ENCODE measurements at places on chromosomes 3 and 15.

GRCh38 chr3:19455546-19455945 lies 307.2 kb downstream of the KCNH8 start:
- DNase-seq: no peak

DNA sequence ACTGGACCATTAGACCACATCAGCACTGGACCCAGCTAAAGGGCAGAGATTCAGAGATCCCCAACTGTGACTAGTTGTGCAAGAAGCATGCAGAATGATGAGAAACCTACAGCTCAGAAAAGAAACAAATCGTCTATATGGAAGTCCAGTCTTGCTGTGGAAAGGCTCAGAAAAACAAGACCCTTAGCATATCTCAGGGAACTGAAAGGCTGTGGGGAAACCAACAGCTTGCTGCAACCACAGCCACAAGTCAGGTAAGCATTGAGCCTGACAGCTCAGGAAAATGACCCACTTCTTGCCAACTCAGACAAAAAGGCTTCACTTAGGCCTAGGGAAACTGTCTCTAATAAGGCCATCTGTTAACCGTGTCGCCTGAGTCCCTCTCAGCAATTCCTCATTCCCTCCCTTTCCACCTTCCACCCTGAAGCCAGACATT lies 145.6 kb downstream of the LSAMP start:
- DNase-seq: no peak

DNA sequence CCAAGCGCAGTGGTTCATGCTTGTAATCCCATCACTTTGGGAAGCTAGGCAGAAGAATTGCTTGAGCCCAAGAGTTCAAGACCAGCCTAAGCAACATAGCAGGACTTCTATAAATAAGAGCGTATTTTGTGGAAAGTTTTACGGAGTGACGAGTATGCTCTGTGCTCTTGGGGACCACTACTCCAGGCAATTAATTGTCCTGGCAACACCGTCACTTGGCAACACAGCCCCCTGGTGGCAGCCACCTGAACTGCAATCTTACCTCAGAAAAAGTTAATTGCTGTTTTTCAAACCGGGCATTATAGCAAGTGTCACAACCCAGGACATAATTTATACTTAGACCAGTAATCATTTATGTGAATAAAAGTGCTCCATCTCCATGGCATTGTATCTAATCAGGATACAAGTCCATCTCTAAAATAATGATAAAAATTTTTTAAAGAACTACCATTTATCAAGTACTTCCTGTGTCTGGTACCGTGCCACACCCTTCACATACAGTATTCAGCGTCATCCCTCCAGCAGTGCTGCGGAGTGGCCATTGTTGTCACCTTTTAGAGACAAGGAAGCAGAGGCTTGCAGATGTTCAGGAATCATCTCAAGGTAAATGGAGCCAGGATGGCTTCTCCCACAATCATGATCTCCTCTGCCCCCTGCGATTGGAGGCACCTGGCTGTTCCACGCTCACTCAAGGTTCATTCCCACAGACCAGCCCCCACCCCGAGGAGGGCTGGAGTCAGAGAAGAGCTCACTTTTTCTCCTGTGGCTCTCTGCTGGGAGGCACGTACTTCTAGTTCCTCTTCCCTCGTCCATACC lies 34.5 kb downstream of the PLA2G4D start:
- DNase-seq: peak; percentile 71

GRCh38 chr3:172073262-172073915 lies 34.0 kb downstream of the FNDC3B start:
- no peak for DNase-seq

- no peak for DNase-seq
Observed at GRCh38 chr3:143472731-143473523, 353.4 kb downstream of the CHST2 start.

- no peak for DNase-seq
Observed at GRCh38 chr3:138338244-138338643, 8.6 kb upstream of the NME9 start.

GRCh38 chr3:50241713-50242380 lies 5.8 kb downstream of the GNAI2 start:
- DNase-seq: no peak

DNA sequence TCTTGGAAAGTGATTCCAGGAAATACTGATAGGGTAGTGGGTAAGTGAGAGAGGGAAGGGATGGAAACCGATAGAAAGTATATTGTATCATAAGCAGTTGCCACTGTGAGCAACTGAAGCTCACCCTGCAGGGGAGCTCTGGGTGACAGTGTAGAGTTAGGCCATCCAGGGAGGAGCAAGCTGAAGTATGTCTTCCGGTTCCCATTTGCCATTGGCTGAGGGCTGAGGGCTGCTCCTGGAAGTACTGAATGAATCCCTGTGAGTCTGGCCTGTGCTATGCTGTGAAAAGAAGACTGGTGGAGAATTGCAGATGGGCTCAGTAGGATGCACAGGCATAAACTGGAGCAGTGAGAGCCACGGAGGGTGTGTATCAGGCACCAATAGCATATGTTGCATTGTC lies 348.3 kb downstream of the MFSD1 start:
- no peak for DNase-seq

GRCh38 chr3:52438579-52439425 lies 6.1 kb downstream of the SEMA3G start:
- no peak for DNase-seq

DNA sequence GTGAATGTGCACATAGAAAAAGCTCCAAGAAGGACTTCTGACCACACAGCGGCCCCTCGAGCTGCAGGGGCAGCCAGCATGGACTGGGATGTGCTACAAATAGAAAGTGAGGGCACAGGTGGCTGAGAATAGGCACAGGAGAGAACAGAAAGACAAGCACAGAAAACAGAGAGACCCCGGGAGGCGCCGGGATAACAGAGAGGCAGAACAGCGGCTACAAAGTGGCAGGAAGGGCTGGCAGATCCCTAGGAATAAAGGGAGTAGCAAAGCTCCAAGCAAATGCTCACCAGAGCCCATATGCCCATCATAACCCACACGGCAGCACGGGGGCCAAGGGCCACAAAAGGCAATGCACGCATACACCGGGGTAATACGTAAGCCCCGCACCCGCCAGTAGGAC lies 201.7 kb upstream of the NSMCE3 start:
- no peak for DNase-seq

DNA sequence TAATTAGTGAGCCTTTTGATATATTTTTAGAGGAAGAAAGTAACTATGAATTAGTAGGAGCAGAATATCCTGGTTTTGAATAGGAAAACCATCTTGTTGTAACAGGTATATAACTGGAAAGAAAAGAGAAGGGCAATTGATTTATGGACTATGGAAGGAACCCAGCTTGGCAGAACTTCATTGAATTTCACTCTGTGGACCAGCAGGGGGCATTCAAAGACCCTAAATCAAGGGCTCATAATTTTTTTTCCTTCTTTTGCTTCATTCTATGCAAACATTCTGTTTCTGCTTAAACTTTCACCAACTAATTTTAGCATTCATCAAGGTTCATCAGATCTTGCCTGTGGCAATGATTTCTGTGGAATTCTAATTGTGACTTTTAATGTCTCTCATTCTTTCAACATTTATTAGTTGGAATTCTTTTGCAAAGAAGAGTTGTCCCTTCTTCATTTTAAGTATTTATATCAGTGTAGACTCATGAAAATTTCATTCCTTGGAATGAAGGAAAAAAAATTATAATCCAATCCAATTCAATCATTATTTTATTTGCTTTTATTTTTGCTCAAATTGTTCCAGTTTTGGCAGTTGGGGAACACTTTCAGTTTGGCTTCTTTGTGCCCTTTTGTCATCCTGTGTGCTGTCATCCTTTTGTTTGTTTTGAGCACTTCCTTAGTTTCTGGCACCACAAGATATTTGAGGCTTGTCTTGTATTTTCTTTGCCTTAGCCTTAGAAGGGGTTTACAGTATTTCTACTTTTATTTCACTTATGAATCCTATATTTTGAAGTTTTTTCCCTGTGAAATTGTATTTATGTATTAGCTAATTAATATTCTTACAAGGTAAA lies 30.4 kb downstream of the NXPE3 start:
- DNase-seq: peak; percentile 56

- no peak for DNase-seq
Observed at GRCh38 chr3:58018892-58019742, 10.9 kb downstream of the FLNB start.

- DNase-seq: no peak
Observed at GRCh38 chr3:100221159-100221558, 39.6 kb upstream of the TBC1D23 start.

DNA sequence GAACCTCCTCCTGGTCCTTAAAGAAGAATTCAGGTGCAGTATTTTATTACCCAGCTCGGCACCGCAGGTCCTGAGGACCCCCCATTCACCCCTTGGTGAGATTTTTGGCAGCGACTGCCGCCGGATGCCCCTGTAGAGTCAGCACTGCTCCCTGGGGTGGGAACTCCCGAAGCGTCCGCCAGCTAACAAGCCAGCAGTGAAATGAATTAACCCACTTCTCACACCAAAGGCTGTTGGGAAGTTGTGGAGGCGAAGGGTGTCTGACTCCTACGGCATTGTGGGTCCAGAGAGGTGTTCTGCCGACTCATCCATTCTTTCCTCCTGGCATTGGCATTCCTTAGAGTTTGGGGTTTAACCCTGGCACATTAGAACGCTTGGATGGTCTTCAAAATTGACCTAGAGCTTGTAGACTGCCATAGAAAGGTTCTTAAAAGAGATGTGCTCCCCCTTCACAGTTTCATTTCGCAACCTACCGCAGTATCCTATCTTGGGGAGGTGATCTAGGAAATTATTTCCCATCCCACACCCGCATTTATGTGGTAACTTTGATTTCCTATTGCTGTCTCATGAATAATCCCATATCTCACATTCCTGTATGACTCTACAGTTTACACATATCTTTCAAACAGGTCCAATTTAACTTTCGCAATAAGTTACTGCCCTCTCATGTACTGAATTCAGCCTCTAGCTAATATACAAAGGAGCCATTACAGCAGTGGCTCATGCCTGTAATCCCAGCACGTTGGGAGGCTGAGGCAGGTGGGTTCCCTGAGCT lies 879 bp upstream of the EIF5A2 start:
- DNase-seq: peak; percentile 3

- DNase-seq: no peak
Observed at GRCh38 chr15:53129121-53129904, 339.2 kb upstream of the ONECUT1 start.

DNA sequence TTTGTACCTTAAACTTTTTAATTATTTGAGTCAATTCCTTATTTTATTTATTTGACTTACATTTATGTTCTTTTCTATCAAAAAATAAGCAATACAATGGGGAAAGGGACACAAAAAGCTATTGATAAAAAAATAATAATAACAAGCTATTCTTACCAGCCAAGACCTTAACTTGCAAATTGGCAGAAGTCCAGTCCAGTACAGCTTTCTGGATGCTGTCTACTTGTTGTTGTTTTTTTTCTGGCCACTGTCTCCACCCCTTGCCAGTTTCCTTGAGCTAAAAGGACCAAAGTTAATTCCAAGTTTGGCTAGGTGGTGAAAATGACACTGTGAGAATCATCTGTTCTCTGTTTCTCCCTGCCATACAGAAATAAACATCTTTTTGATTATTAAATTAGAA lies 232.2 kb downstream of the PTPRG start:
- DNase-seq: no peak

DNA sequence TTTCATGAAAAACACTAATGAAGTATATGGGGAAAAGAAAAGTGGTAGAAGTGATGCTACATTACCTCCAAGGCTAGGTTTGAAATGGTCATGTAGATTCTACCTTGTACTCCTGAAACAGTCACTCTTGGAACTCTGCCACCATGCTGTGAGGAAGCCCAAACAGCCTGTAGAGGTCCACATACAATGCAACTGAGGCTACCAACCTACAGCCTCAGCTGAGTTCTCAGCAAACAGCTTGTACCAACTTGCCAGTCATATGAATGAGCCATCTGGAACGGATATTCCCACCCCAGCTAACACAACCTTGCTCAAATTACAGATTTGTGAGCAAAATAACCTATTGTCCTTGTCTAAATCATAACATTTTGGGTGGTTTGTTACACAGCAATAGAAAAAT lies 193.5 kb downstream of the ULK4 start:
- no peak for DNase-seq

DNA sequence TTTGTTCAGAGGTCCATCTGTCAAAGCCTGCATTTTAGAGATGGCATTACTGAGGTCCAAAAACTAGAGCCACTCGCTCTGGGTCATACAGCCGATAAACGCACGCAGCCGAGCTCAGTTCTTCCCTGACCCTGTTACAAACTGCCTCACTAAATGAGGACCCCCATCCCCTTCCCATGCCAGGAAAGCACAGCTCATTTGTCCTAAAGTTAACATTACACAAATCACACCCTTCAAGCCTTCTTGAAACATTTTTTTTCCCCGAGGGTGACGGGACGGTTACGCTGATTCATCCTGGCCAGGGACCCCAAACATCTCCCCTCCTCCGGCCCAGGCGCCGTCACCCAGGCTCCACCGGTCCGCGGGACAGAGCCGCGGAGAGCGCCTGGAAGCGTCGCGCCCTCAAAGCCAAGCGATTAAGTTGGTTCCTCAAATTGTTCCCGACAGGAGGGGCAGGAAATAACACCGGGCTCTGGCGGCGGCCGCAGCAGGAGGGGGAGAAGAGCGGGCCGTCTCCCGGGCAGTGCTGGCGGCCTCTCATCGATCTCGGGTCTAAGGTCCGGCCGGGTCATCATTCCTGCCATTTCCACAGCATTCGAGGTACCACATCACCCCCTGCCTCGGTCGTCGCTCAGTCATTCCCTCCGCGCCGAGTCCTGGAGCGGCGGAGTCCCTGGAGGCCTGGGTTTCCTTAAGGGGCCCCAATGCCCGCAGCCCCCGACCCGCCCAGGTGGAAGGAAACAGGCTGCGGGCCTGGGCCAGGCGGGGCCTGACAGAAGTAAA lies 619 bp upstream of the CMTM8 start:
- DNase-seq: peak; percentile 22

DNA sequence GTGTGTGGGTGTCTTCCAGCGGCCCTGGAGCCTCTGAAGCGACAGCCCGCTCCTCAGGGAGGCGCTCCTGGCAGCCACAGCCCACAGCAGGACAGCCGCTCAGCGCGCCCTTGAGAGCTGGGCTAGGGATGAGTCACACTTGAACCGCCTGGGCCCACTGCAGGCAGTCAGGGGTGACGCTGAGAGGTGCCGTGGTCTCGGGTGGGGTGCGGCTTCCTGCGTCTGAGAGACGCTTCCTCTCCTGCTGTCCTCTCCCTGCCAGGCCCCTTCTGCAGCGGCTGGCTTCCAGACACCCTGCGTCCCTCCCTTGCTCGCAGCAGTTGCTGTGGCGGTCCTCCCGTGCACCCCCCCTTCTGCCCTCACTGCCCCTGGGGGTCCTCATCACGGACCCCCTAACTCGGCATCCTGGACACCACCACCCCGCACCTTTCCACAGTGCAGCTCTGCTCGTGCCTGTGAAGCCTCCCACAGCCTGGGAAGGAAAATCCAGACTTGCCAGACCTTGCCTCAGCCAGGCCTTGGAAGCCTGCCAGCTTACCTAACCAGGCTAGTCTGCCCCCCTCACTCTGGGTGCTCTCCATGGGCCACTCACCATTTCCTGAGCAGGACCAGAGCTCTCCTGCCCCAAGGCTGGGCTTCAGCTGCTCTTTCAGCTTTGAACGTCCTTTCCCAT lies 1.1 kb upstream of the SPTBN5 start:
- peak; percentile 60 for DNase-seq

GRCh38 chr3:24748520-24748919 lies 253.9 kb upstream of the THRB start:
- no peak for DNase-seq

Measured in tongue (tissue), 3 donors.